ENCODE measurements at places on chromosomes 6 and 20. TPM values are rescaled to one million over a fixed set of nuclear protein-coding genes. Genes with fewer than 3 reads are reported as not detected.

- H3K36me3 ChIP-seq = no peaks in the 10 kb centered on the region
Measured at GRCh38 chr6:21182589-21182988, 411.0 kb upstream of the SOX4 start.

DNA sequence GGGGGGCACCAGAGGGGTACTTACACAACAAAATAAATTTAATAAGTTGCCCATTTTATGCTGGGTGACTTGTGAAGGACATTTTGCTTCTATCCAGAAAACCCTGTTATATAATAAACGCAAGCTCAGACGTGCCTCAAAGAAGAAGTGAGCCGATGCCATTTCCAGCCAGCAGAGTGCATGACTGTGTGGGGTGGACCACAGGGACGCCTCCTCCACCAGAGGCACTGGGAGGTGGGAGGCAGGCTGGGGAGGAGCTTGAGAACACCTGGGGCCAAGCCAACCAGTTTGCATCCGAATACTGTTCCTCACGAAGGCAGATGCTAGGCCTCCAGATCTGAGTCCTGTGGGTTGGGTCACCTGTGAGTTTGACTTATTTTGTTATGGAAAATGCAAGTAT, 363.8 kb downstream of the RNGTT start:
- no peak for DNase-seq
- no peaks in the 10 kb centered on the region for H3K27me3 ChIP-seq
- H3K4me1 ChIP-seq = no peaks in the 10 kb centered on the region
- no peak overlapping the region for H3K4me3 ChIP-seq

GRCh38 chr6:146670161-146670560, 71.4 kb downstream of the ADGB start:
- no peak overlapping the region for H3K27ac ChIP-seq
- no peak for DNase-seq
- H3K36me3 ChIP-seq = no peaks in the 10 kb centered on the region
- no peaks in the 10 kb centered on the region for H3K27me3 ChIP-seq
- H3K4me1 ChIP-seq = no peaks in the 10 kb centered on the region

- no peak overlapping the region for H3K27ac ChIP-seq
- DNase-seq = no peak
- no peak overlapping the region for H3K4me3 ChIP-seq
- peaks cover 18% of the 10 kb centered on the region for H3K36me3 ChIP-seq
- no peaks in the 10 kb centered on the region for H3K27me3 ChIP-seq
- no peaks in the 10 kb centered on the region for H3K4me1 ChIP-seq
Measured at GRCh38 chr6:135411339-135411738, 86.2 kb downstream of the AHI1 start.

Gene ZNF451
- 64.9 TPM for total RNA-seq

Gene VNN1
- total RNA-seq = 0.83 TPM

- H3K4me1 ChIP-seq = no peaks in the 10 kb centered on the region
- no peak overlapping the region for H3K4me3 ChIP-seq
- H3K36me3 ChIP-seq = no peaks in the 10 kb centered on the region
- no peak overlapping the region for H3K27ac ChIP-seq
Measured at GRCh38 chr20:588476-588875, 21.6 kb downstream of the TCF15 start.

Data from sigmoid colon (tissue), 7 donors.